Smooth muscle cell of trachea (primary cell): ENCODE measurements at places on chromosomes 3 and 15. TPM values are rescaled to one million over a fixed set of nuclear protein-coding genes. Genes with fewer than 3 reads are reported as not detected.

DGKG gene
- 0.17 and 0.87 TPM in 2 replicates for total RNA-seq

SAXO2 gene
- 0.44 and 0.50 TPM in 2 replicates for total RNA-seq

FBXO40 gene
- under 0.01 TPM in 1 of 2 replicates, not detected in the other for total RNA-seq

TMEM158 gene
- 46.0 and 82.2 TPM in 2 replicates for total RNA-seq

CRABP1 gene
- not detected in 2 replicates for total RNA-seq

FANCD2OS gene
- not detected in 2 replicates for total RNA-seq
